ENCODE measurements at places on chromosomes 1 and 21. TPM values are rescaled to one million over a fixed set of nuclear protein-coding genes. Genes with fewer than 3 reads are reported as not detected.

Gene KRTAP12-2
- not detected for total RNA-seq

Gene KCNQ4
- not detected for total RNA-seq

GRCh38 chr21:31665397-31665796 is 5.9 kb downstream of the SOD1 start:
- peak; percentile 54 for DNase-seq

- DNase-seq = no peak
These were observed 43.5 kb upstream of the COG2 start for GRCh38 chr1:230598745-230599144.

DNA sequence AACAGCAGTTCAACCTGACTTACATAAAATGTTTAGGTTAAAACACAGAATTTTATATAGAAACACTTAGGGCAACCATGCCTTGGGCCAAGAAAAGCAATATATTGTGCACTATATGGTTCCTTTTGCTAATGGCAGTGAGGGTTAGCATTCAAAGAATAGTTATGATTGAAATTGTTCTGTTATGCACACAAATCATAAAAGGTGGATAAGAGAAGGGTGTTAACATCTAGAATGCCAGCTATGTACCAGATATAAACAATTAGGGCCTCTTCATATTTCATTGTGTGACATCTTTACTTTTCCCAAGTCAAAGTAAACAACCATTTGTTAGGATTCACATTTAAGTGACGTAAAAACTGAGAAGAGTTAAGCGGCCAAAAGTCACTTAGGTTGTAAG is 308.0 kb upstream of the B3GALT2 start:
- no peak for DNase-seq

- DNase-seq = no peak
These were observed 2.0 kb downstream of the KCNA3 start for GRCh38 chr1:110672753-110673108.

Data from IMR-90 (cell line).